HT-29 (cell line): ENCODE measurements at places on chromosomes 16 and 17.

DNA sequence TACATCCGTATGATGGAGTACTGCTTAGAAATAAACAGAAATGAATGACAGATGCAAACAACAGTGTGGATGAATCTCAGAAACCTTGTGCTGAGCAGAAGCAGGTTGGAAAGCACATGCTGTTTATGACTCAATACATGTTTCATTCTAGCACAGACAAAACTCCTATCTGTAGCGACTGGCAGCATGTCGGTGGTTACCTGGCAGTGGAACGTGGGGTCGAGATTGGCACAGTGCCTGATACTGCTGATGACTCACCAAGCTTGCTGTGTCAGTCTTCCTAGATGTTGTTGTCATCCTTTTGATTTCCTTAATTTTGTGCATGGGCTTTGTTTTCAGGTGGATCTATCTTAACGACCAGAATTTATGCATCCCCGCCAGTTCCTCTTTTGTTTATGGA lies 62.1 kb downstream of the GAN start:
- DNase-seq: peak; percentile 26

DNA sequence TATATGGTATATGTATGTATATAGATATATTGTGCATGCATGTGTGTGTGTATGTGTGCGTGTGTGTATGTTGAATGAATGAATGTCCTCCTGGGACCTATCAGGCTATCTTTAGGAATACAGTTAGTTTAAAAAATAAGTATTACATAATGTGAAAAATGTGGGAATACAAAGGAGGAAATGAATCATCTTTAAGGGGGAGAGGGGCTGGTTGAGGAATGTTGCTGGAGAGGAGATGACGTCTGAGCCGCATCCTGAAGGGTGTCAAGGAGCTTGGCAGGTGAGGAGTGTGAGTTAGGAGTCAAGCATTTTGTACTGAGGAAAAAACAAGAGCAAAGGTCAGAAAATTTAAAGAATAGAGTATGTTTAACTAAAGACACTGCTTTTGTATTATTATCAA lies 62.4 kb upstream of the NLK start:
- DNase-seq: no peak

DNA sequence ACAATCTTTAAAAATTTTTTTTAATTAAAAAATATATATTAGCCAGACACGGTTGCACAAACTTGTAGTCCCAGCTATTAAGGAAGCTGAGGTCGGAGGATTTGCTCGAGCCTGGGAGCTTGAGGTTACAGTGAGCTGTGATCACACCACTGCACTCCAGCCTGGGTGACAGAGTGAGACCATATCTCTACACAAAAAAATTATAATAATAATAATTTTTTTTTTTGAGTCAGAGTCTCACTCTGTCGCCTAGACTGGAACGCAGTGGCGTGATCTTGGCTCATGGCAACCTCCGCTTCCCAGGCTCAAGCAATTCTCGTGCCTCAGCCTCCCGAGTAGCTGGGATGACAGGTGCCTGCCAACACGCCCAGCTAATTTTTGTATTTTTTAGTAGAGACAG lies 23.8 kb downstream of the LITAF start:
- DNase-seq: no peak

DNA sequence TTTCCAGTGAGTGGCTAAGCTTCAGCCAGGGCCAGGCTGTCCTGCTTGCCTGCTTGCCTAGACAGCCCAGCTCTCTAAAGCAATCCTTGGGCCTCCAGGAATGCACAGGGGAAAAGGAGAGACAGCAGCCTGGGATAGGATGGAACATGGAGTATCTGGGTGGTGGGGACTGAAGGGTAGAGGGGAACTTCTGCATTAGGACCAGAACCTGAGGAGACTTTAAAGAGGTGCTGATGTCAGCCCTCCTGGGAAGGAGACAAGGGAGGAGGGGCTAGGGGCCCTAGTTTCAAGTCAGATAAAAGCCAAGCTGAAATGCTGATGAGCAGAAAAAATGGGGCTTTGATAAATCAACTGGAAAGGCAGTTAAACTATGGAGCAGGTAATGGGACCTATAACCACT lies 1.8 kb downstream of the HOXB7 start:
- peak; percentile 72 for DNase-seq

GRCh38 chr17:69878661-69879060 lies 196.4 kb upstream of the KCNJ16 start:
- no peak for DNase-seq

GRCh38 chr17:27153005-27153404 lies 140.9 kb upstream of the WSB1 start:
- DNase-seq: no peak

GRCh38 chr17:9512323-9513168 lies 63.1 kb downstream of the STX8 start:
- no peak for DNase-seq
